ENCODE measurements at places on chromosomes 1 and 21. TPM values are rescaled to one million over a fixed set of nuclear protein-coding genes. Genes with fewer than 3 reads are reported as not detected.

The OR2T2 gene
- total RNA-seq: 4.4 TPM

DNA sequence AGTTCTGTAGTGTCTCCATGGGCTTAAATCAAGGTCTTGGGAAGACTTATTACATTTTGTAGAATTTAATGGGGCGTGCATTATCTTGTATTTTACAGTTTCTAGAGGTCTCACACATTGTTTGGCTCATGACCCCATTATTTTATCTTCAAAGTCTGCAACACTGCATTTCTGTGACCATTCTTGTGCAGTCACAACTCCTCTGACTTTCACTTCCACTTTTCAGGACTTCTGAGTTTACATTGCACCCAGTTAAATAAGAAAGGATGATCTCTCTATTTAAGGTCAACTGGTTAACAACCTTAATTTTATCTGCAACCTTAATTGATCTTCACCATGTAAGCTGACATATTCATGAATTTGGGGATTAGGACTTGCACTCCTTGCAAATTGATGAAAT, 1186.6 kb downstream of the MRPL39 start:
- H3K36me3 ChIP-seq: no peaks in the 10 kb centered on the region
- no peak overlapping the region for H3K27ac ChIP-seq
- no peaks in the 10 kb centered on the region for H3K27me3 ChIP-seq

DNA sequence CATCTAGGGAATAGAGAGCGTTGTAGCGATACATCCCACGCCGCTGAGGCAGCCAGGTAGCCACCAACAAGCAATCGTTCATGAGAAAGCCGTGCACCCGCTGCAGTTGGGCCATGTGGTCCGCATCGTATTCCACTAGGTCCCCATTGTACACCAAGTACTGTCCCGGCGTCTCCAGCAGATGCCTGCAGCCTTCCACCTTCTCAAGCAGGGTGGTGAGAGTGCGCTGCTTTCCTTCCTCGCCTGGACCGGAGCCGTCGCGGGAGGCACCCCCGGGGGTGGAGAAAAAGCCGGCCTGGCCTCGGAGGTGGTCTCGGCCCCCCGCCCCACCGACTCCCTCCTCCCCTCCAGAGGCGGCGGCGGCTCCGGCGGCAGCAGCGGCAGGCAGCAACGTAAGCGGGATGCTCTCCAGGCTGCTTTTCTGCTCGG, 595 bp downstream of the EXOC8 start:
- no peak for DNase-seq
- peaks cover 8% of the 10 kb centered on the region for H3K4me1 ChIP-seq
- no peaks in the 10 kb centered on the region for H3K27me3 ChIP-seq
- H3K36me3 ChIP-seq: no peaks in the 10 kb centered on the region
- H3K4me3 ChIP-seq: peak overlapping the region; percentile 91

DNA sequence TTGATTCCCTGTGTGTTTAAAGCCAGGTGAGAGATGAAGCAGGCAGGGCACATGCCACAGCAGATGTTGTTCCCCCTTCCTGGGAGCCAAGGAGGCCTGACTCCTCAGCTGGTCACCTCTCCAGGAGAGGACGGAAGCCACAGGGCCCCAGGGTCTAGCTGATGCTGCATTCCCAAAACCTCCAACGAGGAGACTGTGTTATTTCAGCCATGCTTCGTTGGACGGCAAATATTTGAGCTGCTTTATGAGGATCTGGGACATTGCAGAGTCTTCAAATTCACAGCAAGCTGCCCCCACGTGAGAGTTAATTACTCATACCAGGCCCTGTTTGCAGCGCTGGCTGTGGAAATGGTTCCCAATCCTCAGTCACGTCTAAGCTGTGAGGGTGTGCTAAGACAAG, 85.3 kb downstream of the CDC7 start:
- H3K27ac ChIP-seq: no peak overlapping the region
- no peaks in the 10 kb centered on the region for H3K4me1 ChIP-seq
- DNase-seq: no peak
- H3K36me3 ChIP-seq: no peaks in the 10 kb centered on the region
- no peak overlapping the region for H3K4me3 ChIP-seq
- no peaks in the 10 kb centered on the region for H3K27me3 ChIP-seq

GRCh38 chr1:6591222-6591621, 11.4 kb downstream of the ZBTB48 start:
- no peaks in the 10 kb centered on the region for H3K4me1 ChIP-seq
- H3K27ac ChIP-seq: no peak overlapping the region
- DNase-seq: no peak
- no peaks in the 10 kb centered on the region for H3K27me3 ChIP-seq
- H3K4me3 ChIP-seq: no peak overlapping the region
- H3K36me3 ChIP-seq: peaks cover 25% of the 10 kb centered on the region

DNA sequence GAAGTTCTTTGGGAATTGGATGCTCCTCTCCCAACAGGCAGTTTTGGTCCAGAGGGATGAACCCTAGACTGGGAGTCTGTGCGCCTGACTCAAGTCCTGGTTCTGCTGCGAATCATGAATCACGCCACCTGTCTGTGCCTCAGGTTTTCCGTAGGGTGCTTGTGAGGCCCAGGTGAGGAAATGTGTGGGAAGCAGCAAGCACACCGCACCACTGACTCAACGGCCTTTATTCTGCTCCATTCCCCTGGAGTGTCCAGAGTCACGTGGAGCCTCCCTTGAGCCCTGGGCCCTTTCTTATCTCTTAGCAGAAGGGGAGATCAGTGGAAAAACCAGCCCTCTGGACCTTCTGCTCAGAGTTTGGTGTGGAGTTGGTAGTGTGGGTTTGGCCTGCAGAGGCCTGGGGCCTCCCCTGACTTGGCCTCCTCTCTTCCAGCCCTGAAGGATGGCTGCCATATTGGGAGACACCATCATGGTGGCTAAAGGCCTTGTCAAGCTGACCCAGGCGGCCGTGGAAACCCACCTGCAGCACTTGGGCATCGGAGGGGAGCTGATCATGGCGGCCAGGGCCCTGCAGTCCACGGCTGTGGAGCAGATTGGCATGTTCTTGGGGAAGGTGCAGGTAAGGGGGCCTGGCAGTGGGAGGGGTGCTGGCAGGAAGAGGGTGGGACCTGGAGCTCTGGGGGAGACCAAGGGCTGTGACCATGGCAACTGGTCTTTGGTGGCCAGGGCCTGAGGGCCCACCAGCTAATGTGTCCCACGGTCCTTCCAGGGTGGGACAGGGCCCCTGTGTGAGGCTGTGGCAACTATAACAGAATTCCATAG, 21.1 kb downstream of the COQ8A start:
- H3K4me1 ChIP-seq: no peaks in the 10 kb centered on the region
- H3K36me3 ChIP-seq: no peaks in the 10 kb centered on the region
- H3K4me3 ChIP-seq: no peak overlapping the region
- H3K27ac ChIP-seq: no peak overlapping the region
- no peaks in the 10 kb centered on the region for H3K27me3 ChIP-seq
